ENCODE measurements at places on chromosomes 5 and 9.

DNA sequence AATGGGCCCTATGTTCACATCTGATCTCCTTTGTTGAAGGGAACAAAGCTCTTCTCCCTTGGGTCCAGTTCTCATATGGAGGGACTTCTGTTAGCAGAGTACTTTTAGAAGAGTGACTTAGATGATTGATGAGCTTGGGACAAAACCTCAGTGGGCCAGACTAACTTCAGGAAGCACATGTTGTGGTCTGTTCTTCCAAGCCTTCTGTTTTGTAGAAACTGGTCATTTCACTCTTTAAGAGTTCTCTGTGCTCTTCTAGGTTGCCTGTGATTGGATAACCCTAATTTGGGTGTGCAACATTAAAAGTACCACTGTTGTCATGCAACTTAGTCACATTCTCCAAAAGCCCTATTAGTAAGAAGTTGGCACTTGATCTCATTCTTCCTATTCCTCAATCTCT lies 183.5 kb upstream of the ACO1 start:
- DNase-seq = no peak

- DNase-seq = no peak
Measured at GRCh38 chr5:17433406-17433805, 64.6 kb upstream of the TAF11L2 start.

DNA sequence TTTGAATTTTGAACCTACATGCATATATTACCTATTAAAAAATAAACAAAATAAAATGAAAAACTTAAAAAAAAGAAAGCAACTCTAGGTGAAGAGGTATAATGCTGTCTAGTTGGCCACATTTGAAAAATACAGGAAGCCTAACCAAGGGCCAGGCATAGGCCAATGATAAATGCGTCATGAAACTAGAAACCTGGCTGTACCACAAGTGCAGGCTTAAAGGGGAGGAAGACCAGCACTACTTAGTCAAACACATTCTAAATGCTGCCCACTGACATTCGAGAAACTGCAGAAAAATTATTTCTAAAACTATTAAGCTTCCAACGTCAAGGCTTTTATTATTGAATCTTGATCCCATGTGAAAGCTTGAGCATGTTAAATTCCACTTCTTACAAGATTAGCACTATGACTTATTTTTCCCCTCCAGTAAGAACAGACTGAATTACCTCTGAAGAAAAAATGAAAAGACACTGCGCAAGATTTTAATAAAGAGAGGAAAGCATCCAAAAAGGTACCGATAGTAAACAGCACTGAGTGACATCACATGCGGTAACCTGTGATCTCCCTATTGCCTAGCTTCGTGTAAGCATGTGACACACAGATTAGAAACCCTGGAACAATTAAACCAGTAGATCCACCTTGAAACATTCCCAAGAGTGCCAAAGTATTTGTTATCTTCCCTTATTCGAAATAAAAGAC lies 16.2 kb downstream of the CDC14B start:
- no peak for DNase-seq

- DNase-seq = no peak
Measured at GRCh38 chr5:24365406-24365805, 279.4 kb downstream of the CDH10 start.

DNA sequence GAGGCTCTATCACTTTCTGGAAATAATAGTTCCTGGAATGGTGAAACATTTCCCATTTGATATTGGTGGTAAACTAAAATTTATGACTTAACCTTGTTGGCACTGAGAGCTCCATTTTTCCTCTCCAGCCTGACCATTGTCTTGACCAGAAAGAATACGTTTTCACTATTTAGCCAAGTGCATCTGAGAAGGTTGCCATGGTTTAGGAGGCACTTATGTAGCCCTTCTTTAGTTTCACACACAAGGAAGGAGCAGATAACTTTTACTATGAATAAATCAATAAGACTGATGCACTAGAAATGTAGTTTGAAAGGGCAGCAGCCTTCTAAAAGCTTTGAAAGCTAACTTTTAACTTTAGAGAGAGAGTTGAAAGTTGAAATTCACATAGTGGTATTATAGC lies 1045.5 kb upstream of the CDH6 start:
- DNase-seq = no peak

DNA sequence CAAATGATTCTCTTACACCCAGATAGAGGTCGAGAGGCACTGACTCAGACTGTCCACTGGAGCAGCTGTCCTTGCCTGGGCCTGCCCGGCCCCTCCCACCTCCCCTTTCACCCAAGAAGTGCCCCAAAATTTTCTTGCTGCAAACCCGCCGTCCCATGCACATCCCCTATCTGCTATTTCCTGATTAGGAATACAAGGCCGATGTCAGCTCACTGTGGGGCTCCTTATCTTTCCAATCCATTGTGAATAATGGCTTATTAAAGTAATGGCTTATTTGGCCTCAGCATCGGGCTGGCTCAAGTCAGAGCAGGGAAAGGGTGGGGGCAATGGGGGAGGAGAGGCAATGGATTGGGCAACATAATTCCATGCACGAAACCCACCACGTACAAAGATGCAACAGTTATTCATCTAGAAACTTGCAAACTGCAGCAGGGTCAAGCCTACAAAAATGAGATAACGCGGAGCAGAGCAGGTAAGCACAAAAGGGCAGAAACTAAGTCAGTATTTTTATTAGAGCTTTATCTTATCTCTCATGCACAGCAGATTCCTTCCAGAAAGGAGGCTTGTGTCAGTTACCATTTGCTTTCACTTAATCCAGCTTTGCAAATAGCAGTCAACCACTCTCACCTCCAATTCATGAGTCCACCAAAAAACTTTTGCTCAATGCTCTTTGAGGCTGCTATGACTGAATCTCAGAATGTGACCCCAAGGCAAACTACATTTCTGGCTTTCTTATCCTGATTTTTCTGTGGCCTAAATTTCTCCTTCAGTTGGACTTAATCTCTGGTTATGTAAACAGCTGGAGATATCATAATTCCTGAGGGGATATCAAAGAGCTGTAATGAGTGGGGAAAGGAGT lies 138.2 kb upstream of the OSMR start:
- no peak for DNase-seq

DNA sequence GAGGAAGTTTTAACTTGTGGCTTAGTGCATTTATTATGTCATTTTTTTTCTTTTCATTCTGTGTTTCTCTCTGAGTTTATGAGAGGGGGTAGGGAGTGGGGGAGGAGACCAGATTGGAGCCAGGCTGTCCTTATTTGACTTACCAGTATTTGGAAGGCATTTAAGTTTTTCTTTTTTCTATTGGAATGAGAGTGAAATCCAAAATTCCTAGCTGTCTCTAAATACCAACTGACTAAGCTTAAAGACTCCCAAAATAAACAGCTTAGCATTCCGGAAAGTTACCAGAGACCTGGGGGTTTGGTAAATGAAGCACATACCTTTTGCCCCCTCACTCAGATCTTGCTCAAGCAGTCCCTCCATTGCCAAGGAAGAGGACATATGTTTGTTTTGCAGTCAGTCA lies 581.9 kb upstream of the BRINP1 start:
- DNase-seq = no peak

- DNase-seq = no peak
Measured at GRCh38 chr5:133753856-133754255, 141.5 kb upstream of the FSTL4 start.

GRCh38 chr5:118593003-118593328 lies 395.4 kb downstream of the DTWD2 start:
- no peak for DNase-seq

- DNase-seq = no peak
Measured at GRCh38 chr5:179237770-179238627, 107.3 kb downstream of the ADAMTS2 start.

DNA sequence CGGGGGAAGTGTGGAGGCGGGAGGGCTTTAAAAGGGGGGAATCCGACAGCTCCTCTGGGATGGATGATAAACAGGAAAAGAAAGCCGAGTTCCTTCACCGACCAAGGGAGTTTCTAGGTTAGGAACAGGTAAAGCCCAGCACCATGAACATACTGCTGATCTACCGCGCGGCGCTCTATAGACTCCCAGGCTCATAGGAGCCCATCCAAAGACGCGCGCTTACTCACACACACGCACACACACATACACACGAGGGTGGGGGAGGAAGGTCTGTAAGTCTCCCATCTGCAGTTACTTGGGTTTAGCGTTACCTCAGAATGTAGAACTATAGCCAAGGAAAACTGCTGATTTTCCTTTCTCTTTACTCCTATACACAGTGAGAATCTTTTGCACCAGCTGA lies 2.6 kb upstream of the GABRB2 start:
- DNase-seq = no peak

DNA sequence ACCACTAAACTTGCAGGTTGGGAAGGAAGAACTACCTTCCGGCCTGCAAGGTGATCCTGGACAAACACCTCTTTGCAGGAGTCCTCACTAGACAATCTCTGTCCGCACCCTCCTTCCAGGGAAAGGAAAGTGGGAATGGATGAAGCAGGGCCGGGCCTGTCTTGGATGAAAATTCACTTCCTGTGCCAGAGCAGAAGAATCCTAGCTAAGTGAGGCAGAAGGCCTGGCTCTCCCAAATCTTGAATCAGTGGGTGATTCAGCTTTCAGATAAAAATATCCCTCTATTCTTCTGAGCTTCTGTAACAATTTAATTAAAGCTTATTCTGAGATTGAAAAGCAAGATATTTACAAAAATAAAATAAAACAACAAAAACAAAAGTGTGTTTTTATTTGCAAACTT lies 281.9 kb upstream of the TLE4 start:
- DNase-seq = no peak

- DNase-seq = no peak
Measured at GRCh38 chr9:6552498-6553121, 92.9 kb downstream of the GLDC start.

DNA sequence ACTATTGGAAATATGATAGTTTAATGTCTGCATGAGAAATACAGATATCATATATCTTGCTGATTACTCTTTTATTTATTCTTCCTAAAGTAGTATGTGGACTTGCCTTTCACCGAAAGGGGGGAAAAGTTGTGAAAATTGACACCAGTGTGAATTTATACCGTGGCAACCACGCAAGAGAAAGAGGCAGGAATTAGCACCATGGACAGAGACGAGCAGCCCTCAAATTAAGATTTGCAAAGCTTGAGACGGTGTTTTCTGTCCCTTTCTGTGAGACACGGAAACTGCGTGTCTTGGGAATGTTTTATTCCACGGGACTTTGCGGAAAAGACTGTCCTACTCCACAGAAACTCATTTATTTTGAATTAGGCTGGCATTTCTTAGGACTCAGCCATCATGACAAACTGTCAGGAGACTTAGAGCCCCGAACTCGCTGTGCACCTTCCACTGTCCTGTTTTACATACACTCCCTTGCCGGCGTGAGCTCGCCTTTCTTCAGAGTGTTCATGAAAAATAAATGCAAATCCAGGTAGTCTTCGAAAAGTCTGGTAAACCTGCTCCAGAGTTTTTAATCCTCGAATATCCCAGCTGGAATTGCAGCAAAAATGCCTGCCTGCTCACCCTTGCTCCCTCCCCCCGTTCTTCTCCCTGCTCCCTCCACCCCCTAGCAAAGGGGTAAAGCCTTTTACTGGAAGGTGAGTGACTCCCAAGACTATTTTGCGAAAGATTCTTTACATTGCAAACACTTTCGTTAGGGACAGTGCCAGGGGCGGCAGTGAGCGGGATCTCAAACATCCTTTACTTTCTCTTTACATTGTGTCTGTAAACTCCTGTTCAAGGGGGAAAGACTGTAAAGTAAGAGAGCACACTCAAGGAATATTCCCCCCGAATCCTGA lies 3.8 kb upstream of the ELAVL2 start:
- DNase-seq = no peak

DNA sequence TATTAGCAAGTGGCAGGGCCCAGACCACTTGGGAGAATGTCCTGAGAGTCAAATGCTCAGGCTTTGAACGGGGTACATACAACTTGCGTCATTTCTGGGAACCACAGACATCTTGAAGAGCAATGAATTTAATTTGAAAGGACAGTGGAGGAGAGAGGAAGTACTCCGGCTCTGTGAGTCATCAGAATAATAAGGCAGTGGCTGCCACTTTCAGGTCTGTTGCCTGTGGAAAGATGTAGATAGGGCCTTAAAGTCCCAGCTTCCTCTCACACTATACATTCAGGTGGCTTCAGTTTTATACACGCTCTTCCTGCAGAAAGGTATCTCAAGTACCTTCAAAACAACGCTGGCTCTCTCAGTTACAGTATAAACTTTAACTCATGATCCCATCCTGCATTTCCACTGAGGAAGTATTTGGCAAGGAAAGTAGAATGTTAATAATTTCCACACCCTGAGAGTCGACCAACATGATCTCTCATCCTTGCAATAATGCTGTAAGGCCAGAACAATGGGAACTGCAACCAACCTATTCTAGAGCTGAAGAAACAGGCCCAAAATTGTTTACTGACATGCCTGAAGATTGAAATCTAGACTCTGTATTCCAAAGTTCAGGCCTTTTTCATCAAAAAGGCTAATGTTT lies 6.8 kb upstream of the PRUNE2 start:
- no peak for DNase-seq

DNA sequence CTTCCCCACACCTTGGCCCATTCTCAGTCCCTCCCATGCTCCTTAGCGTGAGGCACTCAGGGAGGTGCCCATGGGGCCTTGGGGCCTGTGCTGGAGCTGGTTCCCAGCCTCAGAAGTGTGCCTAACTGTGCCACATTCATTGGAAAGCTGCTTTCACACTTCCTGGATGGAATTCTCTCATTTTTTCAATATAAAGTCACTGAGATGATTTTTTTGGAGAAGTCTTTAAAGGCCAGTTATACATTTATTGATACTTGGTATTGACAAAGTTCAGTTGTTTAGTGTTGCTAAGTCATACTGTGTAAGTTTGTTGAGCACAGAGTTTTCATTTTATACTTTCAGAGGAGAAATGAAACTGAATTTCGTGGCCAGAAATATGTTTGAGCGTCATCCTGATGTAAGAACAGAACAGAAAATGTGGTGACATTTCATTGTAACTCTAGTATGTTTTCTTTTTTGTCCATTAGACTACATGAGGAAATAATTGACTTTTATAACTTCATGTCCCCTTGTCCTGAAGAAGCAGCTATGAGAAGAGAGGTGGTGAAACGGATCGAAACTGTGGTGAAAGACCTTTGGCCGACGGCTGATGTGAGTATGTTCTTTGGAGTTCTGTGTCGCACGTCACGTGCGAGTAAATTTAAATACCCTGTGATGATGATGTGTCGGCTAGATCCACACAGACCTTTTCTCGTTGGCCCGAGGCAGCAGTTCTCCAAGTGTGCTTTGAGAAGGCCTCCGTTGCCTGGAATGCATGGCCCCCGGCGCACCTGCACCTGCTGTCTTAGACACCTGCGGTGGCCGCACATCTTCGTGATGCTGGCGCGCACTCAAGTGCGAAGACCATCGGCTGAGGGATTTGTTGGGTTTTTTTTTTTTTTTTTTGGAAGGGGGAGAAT lies 24.1 kb downstream of the TENT4A start:
- no peak for DNase-seq

GRCh38 chr5:72441862-72442540 lies 65.2 kb downstream of the ZNF366 start:
- DNase-seq = no peak
